ENCODE measurements at places on chromosomes 11 and 22.

DNA sequence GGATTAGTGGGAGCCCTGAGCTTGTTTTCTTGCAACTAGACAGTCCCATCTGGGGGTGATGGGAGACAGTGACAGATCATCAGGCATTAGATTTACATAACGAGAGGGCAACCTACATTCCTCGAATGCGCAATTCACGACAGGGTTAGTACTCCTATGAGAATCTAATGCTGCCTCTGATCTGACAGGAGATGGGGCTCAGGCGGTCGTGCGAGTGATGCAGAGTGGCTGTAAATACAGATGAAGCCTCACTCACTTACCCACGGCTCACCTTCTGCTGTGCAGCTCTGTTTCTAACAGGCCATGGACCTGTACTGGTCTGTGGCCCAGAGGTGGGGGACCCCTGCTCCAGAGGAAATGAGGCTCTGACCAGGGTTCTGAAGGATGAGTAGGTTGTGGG, 125.5 kb downstream of the FBXO7 start:
- DNase-seq, result no peak

GRCh38 chr11:101401245-101401644, 182.6 kb downstream of the TRPC6 start:
- no peak for DNase-seq

- no peak for DNase-seq
These were observed 56.6 kb downstream of the SYT13 start for GRCh38 chr11:45229401-45230020.

DNA sequence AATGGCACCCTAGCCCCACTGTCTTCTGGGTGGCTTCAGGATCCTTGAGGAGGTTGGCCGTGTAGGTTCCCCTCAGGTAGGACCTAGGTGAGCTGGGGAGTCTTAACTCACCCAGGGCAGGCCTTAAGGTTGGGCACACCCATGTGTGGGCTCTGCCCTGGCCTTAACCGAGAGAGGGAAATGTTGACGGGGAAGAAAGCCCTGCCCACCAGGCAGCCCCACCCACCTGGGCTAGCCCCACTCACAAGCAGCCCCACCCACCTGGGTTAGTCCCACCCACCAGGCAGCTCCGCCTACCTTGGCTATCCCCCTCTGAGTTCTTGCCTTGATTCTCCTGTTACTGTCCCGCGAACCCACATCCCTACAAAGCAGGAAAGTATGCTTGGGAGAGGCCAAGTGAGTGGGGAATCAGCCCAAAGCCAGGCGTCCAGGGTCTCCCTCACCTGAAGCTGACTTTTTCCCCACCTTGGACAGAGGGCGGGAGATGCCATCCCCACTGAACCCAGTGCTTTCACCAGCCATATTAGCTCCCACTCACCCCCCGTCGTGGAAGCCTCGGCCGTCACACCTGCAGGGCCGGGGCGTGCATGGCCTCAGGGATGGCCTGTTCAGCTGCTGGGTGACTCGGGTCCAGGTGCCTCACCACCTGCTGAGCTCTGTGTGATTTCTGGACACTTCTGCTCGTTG, at the start of gene MYEOV:
Gene MYEOV (plus strand): TSS at position 337 of the 687 bp plus-strand sequence. CDS start 1,200 bp downstream, outside the sequence.
- peak; percentile 81 for DNase-seq

DNA sequence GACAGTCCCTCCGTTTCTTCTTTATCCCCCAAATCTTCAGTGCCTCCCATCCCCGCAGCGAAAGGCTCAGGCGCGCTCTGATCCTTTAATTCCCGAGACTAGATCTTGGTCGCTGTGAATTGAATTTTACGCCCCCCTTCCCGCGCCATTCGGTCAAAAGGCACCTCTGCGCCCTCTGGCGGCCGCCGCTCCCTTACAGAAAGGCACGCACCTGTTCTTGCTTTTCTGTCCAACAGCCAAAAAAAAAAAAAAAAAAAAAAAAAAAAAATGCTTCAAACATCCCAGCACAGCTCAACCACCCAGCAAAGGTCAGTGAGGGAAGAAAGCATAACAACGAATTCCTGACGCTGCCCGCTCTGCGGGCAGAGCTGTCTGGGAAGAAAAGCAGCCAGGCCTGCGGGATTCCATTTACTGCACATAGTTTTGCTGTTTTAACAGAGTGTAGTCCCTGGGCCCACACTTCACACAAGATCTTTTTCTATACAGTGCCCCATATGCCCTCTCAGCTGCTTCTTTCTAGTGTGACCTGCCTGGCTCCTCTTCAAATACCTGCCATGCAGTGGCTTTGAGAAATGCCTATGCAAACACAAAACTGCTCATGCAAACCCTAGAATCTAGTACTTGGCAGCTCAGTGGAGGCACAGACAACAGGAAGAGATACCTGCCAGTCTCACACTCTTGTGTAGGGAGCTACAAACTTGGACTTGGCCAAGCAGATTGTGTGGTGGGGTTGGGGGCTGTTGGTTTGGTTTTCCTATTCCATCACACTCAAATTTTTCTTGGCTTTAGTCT, 1.3 kb upstream of the ESAM start:
- peak; percentile 70 for DNase-seq

DNA sequence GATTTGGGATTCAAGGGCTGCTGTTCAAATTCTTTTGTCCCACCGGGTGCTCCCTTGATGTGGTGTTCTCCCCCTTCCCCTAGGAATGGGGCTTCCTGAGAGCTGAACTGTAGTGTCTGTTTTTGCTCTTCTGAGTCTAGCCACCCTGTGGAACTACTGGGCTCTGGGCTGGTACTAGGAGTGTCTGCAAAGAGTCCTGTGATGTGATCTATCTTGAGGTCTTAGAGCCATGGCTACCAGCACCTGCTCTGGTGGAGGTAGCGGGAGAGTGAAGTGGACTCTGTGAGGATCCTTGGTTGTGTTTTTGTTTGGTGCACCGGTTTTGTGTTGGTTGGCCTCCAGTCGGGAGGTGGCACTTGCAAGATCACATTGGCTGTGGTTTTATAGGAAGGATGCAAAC, 46.2 kb downstream of the OR2AT4 start:
- no peak for DNase-seq

GRCh38 chr22:22692707-22693530, 48.5 kb downstream of the GGTLC2 start:
- DNase-seq, result peak; percentile 70

DNA sequence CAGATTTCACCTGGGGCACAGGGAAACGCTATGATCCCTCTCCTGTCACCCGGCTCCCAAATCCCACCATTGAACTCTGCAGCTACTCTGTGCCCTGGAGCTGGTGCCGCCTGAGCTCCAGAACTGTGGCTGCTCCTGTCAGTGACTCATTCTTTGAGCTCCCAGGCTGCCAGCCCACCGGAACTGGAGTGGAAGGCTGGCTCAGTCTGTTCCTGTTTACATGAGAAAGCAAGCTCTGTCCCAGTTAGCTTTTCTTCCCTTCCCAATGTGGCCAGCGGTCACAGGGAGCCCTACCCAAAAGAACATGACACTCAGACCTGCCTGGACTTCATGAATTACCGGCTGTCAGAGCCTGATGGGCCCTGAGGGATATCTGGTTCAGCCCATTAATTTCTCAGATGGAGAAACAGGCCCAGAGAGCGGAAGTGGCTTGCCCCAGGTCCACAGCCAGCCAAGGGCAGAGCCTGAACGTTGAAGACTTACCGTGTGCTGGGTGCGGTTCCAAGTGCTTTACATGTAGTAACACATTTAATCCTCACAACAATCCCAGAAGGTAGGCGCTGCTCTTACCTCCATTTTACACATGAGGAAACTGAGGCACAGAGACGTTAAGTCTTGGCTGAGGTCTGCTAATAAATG, 23.8 kb upstream of the IGSF22 start:
- no peak for DNase-seq

All from GM10248 (cell line).